ENCODE measurements at places on chromosomes 1 and 21.

DNA sequence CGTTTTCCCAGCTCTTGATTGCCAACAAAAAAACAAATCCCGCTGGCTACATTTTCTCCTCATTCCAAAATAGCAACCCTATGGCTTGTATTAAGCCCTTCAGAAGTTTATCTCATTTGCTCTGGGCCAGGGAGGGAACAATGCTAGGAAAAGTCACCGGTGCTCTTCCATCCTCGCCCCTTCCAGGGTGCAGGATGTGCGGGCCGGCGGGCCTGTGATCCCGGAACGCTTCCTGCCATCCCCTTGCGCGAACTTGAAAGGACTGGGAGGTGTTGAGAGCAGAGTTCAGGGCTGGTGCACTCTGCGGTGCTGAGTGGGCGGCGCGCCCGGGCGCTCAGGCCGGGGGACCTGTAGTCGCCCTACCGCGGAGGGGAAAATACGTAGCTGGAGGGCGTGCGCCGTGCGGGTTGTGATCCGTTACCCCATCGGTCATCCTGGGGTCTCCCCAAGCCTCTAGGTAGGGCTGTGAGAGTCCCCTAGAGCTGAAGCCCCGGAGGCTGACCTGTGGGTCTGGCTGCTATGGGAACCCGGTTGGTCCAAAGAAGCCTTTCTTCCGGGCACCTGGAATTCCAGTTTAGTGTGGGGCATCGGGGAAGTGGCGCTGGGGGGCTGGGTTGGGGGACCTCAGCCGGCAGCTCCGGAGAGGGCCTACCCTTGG is 13.1 kb downstream of the NR5A2 start:
- peak; percentile 56 for DNase-seq

GRCh38 chr1:224170748-224171478 is 12.1 kb upstream of the DEGS1 start:
- no peak for DNase-seq

DNA sequence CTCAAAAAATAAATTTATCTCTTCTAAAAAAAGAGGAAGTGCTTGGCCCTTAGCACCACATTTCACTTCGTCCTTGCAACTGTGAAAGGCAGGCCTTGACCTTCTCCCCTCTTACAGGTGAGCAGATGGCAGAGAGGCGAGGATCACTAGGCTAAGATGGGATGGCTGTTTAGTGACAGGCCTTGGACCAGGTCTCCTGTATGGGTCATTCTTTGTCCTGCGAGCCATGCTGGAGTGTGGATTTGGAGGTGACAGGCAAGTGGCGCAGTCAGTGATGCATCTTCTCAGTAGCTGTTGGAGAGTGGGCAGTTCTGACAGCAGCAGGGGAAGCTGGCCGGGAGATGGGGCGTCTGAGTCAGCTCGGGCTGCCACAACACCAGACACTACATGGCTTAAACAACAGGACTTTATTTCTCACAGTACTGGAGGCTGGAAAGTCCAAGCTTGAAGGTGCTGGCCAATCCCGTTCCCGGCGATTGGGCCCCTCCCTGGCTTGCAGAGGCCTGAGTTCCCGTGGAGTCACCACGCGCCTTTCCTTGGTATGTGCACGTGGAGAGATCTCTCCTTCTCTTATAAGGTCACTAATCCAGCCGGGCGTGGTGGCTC is 16.5 kb downstream of the SLC27A3 start:
- DNase-seq, result peak; percentile 51

DNA sequence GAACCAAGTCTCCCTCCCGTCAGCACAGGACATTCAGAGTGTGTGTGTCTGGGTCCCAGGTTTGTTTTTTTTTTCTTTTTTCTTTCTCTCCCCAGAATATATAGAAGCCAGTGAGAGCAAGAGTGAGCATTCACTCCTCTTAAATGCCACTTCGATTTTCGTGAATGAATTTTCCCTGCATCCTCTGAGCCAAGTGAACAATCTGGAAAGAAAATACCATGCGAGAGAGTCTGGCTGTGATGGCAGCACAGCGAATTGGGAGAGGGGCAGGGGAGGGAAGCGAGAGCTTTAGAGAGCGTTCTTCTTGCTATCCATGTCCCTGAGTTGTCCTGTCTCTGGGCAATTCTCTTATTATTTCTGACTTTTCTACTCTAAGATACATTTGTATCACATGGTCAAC is 76.0 kb upstream of the RAB3GAP2 start:
- DNase-seq, result no peak

- no peak for DNase-seq
Observed at GRCh38 chr1:204564835-204565234, 48.6 kb downstream of the MDM4 start.

DNA sequence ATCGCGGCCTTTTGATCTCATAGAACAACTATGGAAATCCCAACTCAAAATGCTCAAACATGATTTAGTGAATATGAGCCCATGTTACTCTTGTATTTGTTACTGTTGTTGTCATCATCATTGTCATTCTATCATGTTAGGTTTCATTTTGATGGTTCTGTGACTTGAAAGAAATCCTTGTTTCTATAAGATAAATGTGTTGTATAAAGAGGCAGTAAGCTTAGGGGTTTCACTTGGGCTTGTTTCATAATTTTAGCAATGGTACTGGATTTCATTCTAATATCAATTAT is 15.3 kb upstream of the GBP5 start:
- no peak for DNase-seq

- no peak for DNase-seq
Observed at GRCh38 chr21:42299324-42300044, 15.7 kb downstream of the TFF3 start.

- peak; percentile 94 for DNase-seq
Observed at GRCh38 chr1:44619261-44619900, 54.9 kb downstream of the TMEM53 start.

Measured in foreskin fibroblast (primary cell).